ENCODE measurements at places on chromosomes 2 and 18.

DNA sequence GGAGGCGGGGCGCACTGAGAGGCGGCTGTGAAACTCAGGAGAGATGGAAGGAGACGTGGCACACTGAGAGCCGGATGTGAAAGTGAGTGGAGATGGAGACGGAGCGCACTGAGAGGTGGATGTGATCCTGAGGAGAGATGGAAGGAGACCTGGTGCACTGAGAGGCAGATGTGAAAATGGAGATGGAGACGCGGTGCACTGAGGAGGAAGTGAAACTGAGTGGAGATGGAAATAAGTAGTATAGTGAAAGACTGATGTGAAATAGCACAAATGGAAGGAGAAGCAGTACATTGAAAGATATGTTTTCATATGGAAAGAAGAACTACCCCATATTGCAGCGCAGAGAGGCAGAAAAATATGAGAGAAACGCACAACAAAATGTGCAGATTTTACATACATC is 281.6 kb upstream of the RGPD4 start:
- DNase-seq, result no peak

DNA sequence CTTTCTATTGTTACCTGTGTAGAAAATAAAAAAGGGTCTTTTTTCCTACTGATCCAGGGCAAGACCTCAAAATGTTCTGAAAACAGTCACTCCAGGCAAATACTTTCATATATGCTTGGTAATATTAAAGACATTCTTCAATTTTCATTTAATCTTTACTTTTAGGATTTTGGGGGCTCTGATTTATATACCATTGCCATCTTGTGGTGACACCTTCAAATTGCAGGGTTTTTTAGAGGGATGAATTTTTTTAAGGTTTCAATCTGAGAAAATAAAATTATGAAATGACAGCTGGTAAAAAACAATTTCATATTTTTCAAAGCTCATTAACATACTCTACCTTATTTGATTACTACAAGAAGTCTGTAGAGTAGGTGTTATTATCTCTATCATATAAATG is 26.8 kb downstream of the MAPK4 start:
- DNase-seq, result no peak

DNA sequence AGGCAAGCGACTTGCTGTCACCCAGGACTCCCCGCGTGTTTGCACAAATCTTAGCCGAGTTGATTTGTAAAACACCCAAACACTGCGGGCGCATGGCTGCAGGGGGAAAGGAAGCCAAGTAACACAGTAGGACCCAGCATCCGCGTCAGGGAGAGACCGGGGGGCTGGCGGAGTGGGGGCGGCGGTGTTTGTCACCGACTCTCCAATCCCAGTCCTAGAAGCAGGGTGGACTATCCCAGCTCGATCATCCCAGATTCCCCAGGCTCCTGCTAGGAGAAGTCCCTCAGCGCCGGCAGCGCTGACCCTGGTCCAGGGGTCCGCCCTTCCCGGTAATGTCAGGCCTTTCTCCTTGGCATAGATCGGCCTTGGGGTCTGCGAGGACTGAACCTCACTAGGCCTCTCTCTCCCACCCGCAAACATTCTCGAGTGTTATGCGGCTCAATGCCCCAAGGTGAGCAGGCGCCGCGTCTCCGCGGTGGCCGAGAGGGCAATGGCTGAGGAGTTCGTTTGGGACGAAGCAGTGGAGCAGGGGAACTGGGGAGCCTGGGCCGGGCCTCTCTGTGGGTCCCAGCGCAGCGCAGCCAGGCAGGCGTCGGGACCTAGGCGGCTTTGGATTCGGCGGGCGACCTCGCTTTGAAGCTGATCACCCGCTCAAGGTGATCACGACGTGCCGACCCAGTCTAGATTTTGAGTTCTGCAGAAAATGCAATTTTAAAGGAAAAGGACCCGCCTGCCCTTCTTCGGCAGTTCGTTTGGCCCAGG is 1.5 kb upstream of the GDF7 start:
- DNase-seq, result no peak

DNA sequence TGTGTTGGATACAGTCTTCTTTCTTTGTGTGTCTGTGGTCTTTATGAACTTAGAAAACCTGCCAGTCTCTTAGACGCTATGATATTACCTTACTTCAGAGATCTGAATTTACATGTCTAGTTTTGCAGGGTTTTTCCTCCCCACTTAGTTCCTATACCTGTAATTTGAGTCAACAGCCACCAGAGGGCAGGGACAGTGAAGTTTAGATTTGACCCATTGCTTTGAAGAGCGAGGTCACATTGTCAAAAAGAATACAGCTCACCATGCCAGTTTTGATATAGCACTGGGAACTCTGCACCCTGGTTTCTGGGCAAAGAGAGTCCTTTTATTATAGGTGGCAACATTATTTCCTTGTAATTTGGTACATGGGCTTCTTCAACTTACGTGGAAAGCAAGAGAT is 102.3 kb downstream of the MAPK4 start:
- DNase-seq, result no peak

DNA sequence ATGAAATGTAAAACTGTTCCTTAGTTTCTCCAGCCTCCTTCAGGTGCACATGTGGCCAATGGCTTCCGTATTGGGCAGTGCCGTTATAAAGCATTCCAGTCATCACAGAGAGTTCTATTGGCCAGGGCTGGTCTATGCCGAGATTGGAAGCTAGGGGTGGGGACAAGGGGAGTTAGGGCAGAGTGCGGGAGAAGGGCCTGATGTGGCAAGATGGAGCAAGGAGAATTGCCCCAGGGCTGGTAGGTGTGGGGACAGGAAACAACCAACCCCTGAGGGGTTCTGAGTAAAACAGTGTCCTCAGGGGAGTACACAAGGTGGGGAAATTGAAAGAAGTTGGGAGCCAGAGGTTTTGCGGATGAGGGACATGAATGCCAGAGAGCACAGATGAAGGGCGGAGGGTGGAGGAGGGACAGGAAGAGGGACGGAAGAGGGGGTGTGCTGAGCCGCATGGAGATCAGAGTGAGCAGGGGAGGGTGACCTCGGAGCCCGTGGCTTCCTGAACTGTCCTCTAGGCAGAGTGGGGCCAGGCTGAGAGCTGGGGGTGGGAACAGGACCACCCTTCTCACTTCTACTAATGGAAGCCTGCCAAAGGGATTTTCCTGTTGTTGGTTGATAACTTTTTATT is 9.1 kb upstream of the ATP6V1C2 start:
- DNase-seq, result no peak

DNA sequence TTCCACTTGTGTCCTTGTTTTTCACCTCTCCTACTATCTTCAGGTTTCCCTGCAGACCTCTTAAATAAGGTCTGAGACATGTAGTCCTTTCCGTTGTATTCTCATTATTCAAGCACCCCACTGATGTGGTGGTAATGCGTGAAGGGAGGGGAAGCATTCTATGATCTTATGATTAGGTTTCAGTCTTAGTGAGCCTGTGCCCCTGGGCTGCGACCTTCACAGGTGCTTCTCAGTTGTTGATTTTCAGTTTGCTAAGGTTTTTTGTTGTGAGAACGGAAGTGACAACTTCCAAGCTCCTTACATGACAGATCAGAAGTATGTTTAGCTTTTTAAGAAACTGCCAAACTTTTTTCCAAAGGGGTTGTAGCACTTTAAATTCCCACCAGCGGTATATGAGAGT is 41.3 kb downstream of the VPS54 start:
- DNase-seq, result no peak

DNA sequence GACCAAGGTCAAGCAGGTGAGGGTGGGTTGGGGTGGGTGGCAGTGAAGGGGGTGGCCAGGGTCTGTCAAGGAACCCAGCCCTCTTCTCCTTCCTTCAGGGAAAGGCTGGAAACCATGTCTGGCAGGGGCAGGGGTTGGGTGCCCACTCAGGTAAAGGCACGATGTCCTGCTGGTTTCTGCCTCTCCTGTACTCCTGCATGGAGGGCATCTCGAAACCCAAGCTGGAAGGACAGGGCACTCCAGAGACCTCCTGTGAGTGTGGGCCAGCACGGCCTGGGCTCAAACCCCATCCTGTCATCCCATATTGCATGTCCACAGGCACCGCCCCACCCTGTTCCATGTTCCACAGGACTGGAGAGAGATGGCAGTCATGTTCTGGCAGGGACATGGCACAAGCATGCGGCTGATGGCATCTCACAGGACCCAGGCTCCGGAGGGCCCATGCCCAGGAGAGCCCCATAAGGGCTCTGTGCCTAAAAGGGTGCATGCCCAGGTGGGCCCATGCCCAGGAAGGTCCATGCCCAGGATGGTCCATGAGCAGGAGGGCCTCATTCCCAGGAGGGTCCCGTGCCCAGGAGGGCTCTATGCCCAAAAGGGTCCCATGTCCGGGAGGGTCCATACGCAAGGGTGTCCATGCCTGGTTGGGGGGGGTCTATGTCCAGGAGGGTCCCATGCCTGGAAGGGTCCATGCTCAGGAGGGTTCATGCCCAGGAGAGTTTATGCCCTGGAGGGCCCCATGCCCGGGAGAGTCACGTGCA is 6.4 kb downstream of the GPR35 start:
- DNase-seq, result no peak

DNA sequence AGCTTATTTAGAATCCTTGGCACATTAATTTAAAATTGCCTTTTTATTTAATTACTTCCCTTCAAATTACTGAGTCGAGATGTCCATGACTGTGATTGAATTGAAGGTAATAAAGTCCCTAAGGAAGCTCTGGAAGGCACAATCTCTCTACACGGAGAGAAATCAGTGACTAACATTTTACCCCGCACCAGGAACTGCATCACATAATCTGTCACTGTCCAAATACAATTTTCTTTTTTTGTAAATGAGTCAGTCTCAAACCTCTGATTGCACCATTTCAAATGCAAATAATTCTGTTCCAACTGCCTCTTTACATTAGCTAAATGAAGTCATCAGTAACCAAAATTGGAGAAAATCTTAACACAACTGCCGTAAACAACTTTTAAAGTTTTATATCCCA is 311.9 kb downstream of the CCDC178 start:
- DNase-seq, result no peak

- no peak for DNase-seq
These were observed 1.1 kb downstream of the SERPINB2 start for GRCh38 chr18:63888470-63889190.

GRCh38 chr2:158619496-158619895 is 162.7 kb downstream of the PKP4 start:
- DNase-seq, result no peak

DNA sequence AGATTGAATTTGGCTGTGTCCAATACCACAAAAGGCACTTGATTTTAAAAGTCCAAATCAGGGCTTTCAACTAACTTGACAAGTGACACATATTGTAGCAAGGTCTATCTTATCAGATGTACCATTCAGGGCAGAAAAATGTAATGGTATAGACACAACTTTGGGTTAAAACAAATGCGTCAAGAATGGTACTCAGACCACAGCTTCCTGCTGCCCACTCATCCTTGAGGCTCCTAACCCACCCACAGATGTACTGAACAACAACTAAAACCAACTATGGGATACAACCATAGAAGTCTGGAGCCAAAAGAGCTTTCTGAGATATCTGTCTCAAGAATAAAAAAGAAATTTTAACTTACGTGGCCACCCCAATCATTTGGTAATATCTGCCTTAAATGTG is 105.2 kb downstream of the RBM43 start:
- no peak for DNase-seq

- no peak for DNase-seq
These were observed 129.1 kb downstream of the TSN start for GRCh38 chr2:121884511-121884921.

DNA sequence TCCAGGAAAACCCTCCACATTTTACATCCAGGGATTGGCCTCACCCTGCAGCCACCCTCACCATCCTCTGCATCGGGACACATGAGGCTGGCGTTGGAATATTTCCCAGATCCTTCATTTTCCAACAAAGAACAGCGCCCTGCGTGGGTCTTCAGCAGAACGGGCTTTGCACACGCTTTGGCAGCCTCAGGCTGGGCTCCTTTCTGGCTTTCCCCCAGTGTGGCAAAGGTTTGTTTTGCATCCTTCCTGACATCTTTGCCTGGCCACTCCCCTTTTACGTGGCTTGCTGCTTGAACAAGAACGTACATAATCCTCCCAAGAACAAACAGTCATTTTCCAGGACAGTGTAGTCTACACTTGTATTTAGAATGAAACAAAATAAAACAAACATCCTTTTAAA is 25.6 kb upstream of the GREB1 start:
- DNase-seq, result no peak

DNA sequence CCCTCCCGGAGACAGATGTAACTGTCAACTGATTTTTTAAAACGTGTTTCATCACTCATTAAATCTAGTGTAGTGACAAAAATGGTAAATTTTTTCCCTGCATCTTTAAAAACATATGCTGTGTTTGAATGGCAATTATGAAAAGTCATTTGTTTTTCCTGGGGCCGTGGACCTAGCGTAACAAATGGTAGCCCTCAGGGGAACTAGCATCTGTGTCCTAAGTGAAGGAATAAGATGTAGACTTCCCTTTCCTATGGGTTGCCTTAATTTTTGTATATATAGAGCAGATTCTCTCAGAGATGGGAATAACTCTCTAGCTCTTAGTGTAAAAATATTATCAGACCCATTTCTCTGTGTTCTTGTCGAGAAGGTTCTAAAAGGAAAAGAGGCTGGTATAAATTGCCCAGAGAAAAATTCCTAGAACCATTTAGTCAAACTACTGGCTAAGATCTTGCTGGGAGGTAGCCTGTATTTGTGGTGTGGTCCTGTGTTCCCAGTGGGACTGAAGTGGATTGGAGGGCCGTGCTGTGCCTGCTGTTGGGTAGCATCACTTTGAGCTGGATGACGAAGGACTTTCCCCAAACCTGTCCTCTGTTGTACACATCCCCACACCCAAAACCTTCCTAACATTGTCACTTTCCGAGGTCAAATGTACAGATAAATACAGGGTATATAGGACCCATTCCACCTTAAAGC is 85.8 kb downstream of the LIMS1 start:
- no peak for DNase-seq

DNA sequence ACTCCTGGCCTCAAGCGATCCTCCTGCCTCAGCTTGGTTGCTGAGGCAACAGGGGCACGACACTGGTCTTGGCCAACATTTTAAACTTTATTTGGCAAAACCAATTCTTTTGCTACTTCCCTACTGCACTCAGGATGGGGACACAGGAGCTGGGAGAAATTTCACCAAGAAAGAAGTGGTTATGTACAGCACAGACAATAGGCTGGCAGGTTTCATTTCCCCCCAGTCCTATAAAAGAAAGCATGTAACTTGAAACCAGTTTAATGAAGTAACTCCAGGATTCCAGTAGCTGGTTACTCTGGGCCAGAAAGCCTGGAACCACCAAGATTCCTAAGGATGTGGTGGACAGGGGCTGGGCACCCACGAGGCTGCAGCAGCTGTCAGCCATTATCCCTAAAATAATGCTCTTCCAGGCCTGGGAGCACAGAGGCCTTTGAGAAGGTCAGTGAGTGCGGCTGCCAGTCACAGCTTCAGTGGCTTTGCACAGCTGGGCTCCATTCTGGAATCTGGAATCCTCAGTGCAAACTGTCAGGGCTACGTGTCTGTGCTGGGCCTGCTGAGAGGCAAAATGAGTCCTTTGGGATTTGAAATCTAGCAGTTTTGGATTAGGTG is 142.3 kb upstream of the ITGA6 start:
- DNase-seq, result no peak

DNA sequence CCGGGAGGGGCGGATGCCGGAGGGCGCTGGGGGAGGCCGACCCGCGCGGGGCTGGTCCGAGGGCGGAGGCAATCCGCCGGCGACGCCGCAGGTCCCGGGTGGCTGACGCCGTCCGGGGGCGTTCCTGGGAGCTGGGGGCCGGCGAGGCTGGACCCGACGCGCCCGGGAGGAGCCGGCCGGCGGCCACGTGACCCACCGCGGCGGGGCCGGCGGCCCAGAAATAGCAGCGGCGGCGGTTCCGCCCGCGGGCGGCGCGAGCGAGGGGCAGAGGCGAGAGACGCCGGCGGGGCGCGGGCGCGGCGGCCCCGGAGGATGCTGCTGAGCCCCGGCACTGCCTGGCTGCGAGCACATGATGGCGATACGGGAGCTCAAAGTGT is at the start of gene RAB31:
RAB31 (plus strand) TSS at position 245 of the 377 bp plus-strand sequence; CDS start at position 350, 105 bp downstream.
- peak; percentile 64 for DNase-seq

GRCh38 chr18:23137788-23138216 is 2.5 kb downstream of the CABLES1 start:
- DNase-seq, result no peak
